ENCODE measurements at places on chromosomes 11 and 22. TPM values are rescaled to one million over a fixed set of nuclear protein-coding genes. Genes with fewer than 3 reads are reported as not detected.
A peak's percentile ranks its signal among the peaks of the same experiment; 100 is the strongest.

DNA sequence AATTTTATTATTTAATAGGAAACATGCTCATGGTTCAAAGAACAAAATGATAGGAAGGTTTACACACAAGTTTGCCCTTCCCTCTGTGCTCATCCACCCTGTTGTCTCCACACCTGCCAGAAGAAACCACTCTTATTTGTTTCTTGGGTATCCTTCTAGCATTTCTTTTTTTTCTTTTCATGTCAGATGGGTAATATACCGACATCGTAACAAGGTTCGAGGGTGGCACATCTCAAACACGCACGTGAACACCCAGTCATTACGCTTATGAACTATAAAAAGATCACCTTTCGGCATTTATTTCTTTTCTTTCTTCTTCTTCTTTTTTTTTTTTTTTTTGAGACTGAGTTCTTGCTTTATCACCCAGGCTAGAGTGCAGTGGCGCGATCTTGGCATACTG is 70.5 kb downstream of the UBASH3B start:
- no peak for DNase-seq

DNA sequence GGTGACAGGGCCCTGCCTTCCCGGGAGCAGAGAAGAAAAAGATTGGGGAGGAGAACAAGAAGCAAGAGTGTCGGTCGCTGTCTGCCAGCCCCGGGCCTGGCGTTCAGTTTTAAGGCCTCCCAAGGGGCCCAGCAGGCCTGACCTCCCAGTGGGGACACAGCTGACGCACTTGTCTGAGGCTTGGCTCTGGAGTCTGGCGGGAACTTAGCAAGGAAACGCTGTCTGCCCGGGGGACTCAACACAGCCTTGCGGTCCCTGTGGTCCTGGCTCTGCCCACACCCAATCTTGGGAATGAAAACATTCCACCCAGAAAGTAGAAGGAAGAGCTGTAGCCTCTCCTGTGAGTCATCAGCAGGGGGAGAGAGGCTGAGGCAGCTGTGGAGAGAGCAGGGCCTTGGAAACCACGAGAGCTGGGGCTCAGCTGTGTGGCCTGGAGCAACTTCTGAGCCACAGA is 54.4 kb downstream of the TRAF6 start:
- DNase-seq, result peak; percentile 54

GRCh38 chr11:74203966-74204365 is 32.9 kb downstream of the PPME1 start:
- DNase-seq, result no peak

GRCh38 chr11:124115782-124116616 is 749 bp downstream of the VWA5A start:
- DNase-seq, result no peak

Gene LUZP2
- total RNA-seq, result 0.07 TPM
